ENCODE measurements at places on chromosomes 1 and 21.

DNA sequence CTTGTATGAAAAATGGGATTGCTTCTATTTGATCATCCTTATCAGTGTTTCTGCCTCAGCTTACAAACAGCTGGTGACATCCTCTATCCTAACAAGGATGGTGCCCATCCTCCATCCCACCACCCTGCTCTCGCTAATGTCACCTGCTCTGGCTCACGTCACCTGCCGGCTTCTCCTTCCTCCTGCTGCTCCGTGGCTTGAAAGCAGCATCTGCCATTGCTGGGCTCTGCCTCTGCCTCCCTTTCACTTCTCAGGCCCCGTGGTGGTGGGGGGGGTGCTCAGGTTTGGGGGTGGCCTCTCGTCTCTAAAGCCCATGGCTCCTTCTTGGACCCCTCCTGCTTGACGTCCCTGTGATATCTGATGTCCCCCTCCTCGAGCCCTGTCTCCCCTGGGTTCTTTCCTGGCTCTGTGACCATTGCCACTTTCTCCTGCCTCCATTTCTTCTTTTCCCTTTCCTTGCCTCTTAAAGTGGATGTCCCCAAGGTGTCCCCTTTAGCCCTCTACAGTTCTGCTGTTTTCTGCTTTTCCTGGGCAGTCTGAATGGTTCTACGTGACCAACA, 135.5 kb upstream of the ERRFI1 start:
- no peak for DNase-seq

DNA sequence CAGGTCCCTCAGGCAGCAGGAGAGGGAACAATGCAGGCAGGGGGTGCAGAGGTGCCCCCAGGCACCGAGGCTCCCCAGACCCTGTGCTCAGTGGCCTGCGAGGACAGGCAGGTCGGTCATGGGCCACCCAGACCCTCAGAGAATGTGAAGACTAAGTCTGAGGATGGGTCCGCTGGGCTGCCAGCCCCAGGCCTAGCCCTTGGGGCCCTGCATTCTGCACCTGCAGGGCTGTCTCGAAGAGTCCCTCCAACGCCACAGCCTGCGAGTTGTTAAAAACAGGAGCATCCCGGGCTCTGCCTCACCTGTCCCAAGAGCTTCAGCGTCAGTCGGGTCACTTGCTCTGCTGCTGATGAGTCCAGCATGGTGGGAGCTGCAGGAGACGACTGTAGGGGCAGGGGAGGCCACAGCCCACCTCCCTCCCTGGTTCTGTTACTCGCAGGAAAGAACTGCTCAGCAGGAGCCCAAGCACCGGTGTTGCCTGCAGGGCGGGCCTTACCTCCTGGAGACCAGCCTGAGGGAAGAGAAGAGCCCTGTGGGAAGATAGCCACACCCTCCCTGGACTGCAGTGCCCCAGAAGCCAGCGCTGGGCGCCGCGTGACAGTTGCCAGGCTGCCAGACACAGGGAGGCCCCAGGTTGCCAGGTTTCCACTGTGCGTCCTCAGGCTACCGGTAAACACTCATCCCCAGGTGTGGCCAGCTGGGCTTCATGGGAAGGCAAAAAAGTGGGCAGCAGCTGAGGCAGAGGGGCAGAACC, 5.8 kb downstream of the C21orf58 start:
- no peak for DNase-seq

DNA sequence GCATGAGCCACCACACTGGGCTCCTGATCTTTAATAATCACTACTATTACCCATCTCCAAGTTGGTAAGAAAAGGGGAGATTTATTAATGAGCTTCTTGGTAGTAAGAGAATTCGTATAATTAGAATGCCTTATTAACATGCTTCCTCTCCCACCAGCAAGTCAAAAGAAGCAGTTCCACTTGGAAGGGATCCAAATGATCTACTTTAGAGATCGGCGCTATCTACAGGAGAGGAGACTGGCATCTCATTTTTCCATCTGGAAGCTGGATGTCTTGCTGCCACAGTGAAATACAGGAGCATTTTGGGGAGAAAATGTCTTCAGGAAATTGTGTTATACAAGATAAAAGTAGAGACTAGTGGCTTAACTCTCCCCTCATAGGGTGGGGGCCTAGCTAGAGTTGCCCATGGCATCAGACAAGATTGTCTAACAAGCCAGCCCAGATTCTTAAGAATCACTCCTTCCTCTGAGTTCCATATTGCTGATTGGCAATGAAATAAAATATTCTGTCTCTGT, 33.6 kb upstream of the CAMSAP2 start:
- DNase-seq, result no peak

GRCh38 chr21:38129711-38130110, 127.1 kb upstream of the KCNJ15 start:
- DNase-seq, result no peak

DNA sequence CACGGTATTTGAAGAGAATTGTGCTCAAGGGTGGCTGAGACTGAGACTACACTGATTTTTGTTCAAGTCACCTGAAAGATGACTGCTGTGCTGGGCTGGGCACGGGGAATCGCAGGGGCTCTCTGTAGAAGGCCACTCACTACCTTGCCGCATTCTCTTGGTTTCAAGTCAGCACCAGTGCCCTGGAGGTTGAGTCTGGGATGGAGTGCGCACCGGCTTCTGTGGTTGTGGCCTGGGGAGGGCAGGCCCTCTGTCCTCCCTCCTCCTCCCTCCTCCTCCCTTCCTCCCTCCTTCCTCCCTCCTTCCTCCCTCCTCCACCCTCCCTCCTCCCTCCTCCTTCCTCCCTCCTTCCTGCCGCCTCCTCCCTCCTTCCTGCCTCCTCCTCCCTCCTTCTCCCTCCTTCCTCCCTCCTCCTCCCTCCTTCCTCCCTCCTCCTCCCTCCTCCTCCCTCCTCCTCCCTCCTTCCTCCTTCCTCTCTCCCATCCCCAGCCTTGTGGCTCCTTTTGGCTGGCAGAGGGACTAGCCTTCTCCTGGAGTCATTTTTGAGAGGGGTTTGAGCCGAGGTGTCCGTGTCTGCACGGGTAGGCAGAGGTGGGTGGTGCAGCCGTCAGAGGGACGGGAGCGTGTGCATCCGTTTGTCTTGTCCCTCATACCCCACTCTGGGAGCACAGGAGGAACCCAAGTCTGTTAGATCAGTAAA, 9.5 kb downstream of the RER1 start:
- DNase-seq, result no peak

- DNase-seq, result no peak
Measured at GRCh38 chr1:221517961-221518360, 223.9 kb downstream of the DUSP10 start.

DNA sequence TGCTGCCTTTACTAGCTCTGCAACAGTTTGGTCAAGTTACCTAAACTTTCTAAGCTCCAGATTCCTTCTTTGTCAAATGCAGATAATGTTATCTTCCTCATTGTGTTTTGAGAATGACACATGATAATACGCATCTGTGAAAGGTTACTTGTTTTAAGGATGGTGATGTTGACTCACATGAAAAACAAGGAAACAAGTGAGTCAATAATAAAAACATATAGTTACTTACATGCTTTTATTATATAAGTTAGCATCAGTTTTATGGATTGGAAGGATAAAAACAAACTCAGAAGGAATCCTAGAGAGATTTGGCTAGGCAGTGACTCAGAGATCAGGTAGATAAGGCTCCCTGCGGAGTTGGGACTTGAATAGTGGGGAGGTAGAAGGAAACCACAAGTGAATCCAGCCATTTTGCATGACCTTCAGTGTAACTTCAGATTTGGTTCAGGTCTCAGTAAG, 144.6 kb downstream of the LMO4 start:
- DNase-seq, result no peak

GRCh38 chr1:26784023-26784871, 3.5 kb upstream of the PIGV start:
- no peak for DNase-seq

DNA sequence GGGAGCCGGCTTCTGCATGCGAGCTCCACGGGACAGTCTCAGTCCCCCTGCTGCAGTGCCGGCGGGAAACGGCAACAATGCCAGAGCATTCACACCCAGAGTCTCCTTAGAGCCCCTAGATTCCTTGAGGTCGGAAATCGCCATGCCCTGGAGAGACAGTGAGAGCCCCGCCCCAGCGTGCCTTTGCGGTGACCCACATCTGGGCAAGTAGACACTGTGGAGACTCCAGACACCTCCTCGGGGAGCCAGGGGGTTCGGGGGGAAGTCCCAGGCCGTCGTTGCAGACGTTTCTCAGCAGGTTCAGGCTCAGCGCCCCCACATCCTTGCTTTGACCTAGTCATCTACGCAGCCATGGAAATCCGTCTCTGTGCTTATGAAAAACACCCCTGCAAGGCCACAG, 81.3 kb upstream of the ARHGEF16 start:
- no peak for DNase-seq

All from stimulated activated CD4-positive, alpha-beta T cell treated with anti-CD3 and anti-CD28 coated beads, Interleukin-1b, Interleukin-23, amount 100 ng/mL, for 48 hours (primary cell).